ENCODE measurements at places on chromosomes 12 and 14.

DNA sequence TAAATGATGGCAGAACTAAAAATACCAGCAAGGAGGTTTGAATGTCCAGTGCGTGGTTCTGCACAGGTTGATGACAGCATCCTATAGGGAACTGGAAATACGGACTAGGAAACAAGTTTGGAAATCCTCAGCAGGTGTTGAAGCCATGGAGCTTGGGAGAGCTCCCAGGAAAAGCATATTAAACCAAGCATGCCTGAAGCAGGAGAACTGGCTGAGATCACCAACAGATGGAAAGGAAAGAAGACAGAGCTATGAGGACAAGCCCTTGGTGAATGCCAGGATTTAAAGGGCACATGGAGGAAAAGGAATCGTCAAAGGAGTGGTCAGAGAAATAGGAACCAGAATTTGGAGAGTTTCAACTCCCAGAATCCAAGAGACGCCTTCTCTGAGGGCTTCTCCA is 21.2 kb upstream of the ELK3 start:
- DNase-seq = no peak

DNA sequence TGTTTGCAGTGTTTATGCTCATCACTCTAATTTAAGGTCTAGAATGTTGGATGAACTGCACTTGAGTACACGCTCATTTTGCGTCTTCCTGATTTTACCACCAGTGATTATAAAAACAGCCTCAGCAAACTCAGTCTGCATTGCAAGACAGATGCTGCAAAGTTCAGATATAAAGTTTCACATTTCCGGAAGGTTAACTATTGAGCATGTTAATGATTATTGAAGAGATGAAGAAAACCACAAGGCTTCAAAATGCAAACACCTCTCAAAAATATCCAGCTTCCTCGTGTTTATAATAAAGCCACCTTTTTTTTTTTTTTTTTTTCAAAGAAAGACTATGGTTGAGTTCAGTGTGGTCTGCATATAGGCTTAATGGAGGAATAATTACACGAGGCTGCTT is 92.1 kb upstream of the BMP4 start:
- no peak for DNase-seq

- DNase-seq = no peak
Measured at GRCh38 chr12:31227401-31227981, 98.5 kb downstream of the SINHCAF start.

- DNase-seq = no peak
Measured at GRCh38 chr14:75885829-75886228, 96.0 kb downstream of the TGFB3 start.

DNA sequence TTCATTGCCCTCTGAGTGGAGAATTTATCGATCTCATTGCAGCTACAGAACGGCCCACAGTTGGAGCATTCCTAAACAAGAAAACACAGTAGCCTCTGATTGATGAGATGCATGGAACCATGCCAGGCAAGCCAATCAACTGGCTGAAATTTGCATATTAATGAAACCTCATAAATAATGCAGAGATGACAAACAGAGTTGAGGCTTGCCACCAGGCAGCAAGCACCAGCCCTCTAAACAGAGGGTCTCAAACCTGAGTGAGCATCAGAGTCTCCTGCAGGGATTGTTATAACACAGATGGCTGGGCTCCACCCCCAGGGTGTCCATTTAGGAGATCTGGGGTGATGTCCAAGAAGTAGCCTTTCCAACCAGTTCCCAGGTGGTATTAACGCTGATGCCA is 60.9 kb upstream of the CMKLR1 start:
- no peak for DNase-seq

DNA sequence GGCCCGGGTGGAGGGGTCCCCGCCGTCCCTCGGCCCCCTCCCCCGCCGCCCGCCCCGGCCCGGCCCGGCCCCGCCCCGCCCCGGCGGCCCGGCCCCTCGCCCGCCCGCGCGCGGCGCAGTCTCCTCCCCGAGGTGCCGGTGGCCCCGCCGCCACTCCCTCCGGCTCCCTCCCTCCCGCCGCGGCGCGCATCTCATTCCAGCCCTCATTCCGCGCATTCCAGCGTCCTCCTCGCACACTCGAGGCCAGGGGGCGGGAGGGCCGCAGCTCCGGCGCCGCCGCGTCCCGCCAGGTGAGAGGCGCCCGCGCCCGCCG is at the start of gene TEAD4:
Gene TEAD4 (plus strand): TSS at position 206 of the 313 bp plus-strand sequence.
- peak; percentile 87 for DNase-seq

DNA sequence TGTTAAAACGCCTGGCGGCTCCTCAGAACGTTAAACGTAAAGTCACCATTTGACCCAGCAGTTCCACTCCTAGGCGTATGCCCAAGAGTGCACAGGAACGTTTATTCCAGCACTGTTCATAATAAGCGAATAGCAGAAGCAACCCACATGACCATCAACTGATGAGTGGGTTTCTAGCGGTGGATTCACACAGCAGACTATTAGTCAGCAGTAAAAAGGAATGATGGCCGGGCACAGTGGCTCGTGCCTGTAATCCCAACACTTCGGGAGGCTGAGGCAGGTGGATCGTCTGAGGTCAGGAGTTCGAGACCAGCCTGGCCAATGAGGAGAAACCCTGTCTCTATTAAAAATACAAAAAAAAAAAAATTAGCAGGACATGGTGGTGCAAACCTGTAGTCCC is 22.4 kb upstream of the FBRSL1 start:
- no peak for DNase-seq

DNA sequence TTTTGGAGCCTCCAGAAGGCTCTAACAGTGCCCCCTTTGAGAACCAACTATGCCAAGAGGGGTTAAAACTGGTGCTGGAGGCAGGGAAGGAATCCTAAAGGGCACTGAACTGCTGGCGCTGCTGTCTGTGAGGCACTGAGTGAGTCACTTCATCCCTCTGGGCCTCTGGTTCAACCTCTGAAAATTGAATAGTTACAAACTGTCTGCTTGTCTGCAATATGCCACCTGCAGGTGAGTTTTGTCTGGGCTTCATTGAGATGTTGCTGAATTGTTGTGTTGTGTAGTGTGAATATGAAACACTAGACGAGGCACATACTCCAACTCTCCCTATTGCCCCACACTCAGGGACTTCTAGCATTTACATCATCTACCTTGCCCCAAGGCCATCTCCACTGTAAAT is 68.0 kb downstream of the GRIN2B start:
- DNase-seq = no peak

- no peak for DNase-seq
Measured at GRCh38 chr12:89244536-89244935, 107.8 kb downstream of the DUSP6 start.

- no peak for DNase-seq
Measured at GRCh38 chr12:75877763-75878621, 153.6 kb downstream of the PHLDA1 start.

- DNase-seq = no peak
Measured at GRCh38 chr12:53004178-53004577, 2.1 kb upstream of the EIF4B start.

GRCh38 chr12:117282490-117282889 is 78.9 kb downstream of the NOS1 start:
- no peak for DNase-seq

DNA sequence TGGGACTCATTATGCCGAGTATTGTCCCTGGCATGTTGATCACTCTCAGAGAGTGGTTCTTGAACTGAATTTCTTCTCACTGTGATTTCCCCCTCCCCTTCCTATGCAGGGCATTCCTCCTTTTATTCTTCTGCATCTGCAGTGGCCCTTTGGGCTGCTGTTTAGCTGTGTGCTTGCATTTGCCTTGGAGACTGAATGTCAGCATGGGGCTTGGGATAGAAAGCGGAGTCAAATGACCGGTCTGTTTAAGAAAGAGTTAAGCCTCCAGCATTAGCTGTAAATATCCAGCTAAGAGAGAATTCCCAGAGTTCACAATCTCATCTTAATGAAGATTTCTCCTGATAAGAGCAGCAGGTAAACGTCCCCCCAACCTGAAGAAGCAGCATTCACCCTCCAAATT is 65.6 kb upstream of the RMST start:
- no peak for DNase-seq

DNA sequence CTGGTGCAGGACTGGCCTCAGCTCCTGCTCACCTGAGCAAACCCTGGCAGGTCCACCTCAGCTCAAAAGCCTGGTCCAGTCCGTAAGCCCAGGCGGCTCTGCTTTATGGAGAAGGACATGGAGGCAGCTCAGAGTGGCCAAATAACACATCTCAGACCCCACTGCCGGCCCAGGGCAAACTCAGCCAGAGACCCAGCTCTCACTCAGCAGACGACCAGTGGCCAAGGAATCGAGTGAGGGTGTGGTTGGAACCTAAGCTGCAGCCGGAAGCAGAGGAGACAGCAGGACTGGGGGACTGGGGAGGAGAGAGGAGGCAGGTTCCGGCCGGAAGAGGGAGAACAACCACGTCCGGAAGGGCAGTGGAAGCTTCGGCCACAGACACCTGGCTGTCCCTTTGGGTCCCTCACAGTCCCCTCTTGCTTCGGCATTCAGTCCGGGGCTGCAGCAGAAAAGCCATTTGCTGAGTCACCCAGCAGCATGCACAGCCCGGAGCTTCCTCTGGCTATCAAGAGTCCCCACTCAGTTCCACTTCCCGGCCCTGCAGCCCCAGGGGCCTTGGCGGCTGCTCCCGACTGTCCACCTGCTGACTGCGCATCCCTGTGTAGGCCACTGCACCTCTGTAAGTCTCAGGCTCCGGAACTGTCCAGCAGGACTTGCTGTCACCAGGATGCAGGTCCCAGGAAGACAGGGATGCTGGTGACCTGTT is 104.0 kb downstream of the CALM1 start:
- DNase-seq = no peak

DNA sequence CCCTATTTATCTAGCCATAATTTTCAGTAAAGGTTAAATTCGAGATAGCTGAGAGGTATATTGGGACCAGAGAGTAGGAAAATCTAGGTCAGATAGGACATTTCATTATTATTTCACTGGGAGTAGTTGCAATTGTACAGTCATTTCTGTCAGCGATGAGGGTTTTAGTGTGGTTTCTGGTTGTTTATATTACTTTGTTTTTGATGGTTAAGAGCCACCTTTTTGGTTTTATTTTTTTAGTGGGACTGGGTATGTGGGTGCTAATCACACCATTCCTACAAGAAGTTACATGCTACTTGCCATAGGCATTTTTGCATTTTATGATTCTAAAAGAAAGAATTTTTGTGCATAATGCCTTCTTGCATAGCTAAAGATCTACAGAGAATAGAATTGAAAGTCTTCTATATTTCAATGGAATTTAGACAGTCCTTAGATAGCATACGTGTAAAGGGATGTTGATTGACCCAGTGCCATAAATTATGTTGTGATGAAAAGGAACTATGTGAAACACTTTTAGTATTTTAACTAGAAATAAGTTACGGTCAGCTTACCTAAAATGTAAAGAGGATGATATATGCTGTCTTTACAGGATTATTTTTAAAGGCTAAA is 85.2 kb downstream of the KTN1 start:
- no peak for DNase-seq

- DNase-seq = no peak
Measured at GRCh38 chr12:95204141-95204866, 13.0 kb downstream of the FGD6 start.

- no peak for DNase-seq
Measured at GRCh38 chr12:29673346-29673745, 110.4 kb downstream of the TMTC1 start.

Data from GM20000 (cell line).